Trophoblast cell (in vitro differentiated cells and primary cell): ENCODE measurements at places on chromosomes 5 and 9.

GRCh38 chr9:85577353-85577952 is 164.3 kb downstream of the AGTPBP1 start:
- DNase-seq = no peak

GRCh38 chr9:90942555-90942954 is 140.9 kb downstream of the SYK start:
- DNase-seq = no peak

GRCh38 chr9:132879457-132880323 is 992 bp downstream of the SPACA9 start:
- DNase-seq = peak; percentile 44

DNA sequence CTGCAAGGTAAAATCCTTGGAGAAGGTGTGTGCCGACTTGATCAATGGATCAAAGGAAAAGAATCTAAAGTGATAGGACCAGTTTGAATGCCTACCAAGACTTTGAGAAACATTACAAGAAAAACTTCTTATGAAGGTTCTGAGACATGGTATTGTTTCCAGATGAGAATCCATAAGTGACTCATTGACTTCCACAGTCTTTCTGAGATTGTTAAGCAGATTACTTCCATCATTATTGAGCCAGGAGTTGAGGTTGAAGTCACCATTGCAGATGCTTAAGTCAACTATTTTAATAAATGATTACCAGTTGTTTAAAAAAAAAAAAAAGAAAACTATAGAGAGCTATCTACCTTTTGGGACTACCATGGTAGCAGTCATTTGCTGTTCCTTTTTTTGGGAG is 7.0 kb downstream of the LNPEP start:
- DNase-seq = no peak

GRCh38 chr9:73615557-73615956 is 463.9 kb downstream of the ANXA1 start:
- DNase-seq = no peak

DNA sequence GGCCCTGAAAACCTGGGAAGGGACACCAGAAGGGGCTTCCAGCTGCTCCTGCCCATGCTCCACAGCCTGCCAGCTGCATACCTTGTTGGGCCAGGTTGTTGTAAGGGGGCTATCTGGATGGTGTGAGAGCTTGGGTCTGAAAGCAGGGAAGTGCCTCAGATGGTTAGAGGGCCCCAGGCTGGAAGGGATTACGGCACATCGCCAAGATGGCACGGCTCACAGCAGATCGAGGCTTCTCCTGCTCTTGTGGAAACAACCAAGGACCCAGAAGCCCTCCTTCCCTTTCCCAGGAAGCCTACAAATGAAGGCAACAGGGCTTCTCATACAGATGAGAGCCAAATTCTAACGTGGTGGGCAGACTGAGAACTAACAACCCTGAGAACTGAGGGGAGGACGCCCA is 121.7 kb upstream of the ADCY2 start:
- DNase-seq = no peak

DNA sequence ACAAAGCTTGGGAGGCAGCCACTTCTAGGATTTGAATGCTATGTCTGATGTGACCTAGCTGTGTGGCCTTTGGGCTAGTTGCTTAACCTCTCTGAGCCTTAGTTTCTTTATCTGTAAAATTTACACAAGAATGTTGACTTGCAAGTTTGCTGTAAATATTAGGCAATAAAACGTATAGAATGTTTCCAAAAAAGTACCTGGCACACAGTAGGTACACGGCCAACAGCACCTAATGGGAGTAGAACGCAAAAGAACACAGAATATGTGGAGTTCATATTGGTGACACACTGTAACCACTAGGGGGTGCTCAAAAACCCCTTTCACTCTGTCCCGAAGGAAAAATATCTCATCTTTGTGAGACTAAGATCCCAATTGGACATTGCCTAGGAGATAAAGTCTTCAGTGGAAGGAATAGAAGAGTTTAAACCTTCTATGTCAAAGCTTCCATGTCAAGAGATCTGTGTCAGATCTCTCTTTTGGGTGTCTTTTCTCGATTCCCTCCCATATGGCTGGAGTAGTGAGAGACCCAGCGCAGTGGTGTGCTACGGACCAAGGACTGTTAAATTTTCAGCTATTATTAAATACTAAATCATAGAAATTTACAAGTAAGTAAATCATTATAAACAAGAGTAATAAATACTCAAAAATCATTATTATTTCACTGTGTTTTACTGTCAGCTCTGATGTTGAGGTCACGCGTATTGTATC is 145.4 kb upstream of the RAD23B start:
- DNase-seq = no peak

- no peak for DNase-seq
Observed at GRCh38 chr5:158809936-158810335, 289.8 kb downstream of the EBF1 start.

DNA sequence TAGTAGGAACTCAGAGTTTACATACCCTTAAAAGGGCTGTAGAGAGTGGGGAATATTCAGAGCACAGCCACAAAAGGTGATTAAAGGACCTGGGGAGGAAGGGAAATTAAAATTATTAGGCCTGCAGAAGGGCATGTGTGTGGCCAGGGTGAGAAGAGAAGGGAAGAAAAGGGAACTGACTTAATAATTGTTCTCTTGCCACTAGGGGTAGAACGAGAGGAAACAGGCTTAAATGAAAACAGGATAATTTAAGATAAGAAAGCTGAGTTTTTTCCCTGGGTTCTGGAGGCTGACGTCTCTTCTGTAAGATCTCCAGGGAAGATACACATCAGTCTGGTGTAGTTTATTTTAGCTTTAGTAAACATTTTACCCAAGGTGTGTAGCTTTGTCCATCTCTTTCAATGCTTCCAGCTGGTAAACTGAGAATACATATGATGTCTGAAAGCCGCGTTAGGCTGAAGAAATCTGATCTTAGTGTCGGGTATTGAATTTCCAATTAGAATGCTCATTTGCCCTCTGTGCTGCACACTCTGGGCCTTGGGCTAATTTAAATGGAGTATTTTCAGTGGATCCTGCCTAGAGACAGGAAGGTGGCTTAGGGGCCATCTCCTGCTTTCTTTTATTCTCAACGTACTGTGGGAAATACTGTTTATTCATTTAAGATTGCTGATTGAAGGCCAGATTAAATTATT is 416.8 kb downstream of the TMEM38B start:
- no peak for DNase-seq
